ENCODE measurements at places on chromosomes 2 and 18.
A peak's percentile ranks its signal among the peaks of the same experiment; 100 is the strongest.

- no peaks in the 10 kb centered on the region for H3K4me1 ChIP-seq
- H3K36me3 ChIP-seq, result no peaks in the 10 kb centered on the region
- H3K4me3 ChIP-seq, result no peak overlapping the region
- no peak for DNase-seq
- H3K27ac ChIP-seq, result no peak overlapping the region
- H3K27me3 ChIP-seq, result no peaks in the 10 kb centered on the region
Observed at GRCh38 chr2:214367171-214367570, 43.7 kb upstream of the VWC2L start.

DNA sequence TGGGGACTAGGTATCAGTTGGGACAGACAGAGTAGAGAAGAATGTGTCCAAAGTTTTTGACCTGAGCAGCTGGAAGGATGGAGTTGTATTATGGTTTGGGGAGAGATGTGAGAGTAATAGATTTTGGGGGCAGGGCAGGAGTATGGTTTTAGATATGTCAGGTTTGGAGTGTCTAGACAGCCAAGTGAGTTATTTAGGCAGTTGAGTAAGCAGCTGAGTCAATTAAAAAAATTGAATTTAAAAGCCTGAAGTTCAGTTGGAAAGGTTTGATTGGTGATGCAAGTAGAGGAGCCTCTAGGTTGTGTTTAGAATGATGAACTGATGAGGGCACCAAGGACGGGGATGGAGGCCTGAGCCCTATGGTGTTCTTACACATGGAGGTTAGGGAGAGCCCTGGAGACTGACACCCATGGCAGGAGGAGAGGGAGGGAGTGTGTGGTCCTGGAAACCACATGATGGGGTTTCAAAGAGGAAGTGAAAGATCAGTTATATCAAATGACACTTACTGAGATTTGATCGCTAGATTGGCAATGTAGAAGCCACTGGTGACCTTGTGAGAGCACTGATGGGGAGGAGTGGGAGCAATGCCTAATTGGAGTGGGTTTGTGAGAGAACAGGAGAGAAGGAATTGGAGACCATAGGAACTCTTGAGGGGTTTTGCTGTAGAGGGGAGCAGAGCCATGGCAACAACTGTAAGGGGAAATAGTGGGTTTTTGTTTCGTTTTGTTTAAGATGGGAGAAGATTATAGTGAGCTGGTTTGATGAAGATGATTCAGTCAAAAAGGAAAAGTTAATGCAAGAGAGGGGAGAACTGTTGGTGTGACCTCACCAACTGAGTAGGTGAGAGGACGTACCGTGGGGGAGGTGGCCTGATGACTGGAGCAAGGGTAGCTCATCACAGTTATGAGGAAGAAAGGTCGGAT, 10.3 kb downstream of the ITGA6 start:
- peaks cover 9% of the 10 kb centered on the region for H3K4me1 ChIP-seq
- DNase-seq, result no peak

DNA sequence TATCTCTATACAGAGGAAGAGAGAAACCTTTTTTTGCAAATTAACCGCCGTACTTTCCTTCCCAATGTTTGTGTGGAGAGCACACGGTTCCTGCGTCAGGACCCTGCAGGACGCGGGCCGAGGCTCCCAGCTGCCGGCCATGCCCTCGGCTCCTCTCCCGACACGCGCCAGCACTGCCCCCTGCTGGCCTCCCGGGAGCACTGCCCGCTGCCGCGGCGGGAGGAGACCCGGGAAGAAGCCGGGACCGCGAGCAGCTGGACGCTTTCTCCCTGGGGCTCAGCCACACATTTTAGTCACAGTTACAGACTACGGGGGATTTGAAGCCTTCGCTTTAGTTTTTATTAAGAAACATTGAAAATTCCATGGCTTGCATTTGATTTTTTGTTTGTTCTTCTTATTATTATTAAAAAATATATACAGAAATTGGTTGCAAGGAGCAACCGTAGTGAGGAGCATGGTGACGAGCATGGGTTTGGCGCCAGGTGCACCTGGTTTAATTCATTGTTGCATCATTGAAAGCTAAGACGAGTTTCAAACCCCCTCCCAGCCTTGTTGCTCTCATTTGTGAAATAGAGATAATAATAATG, 401.2 kb downstream of the GALR1 start:
- H3K27me3 ChIP-seq, result peaks cover 2% of the 10 kb centered on the region
- no peaks in the 10 kb centered on the region for H3K4me1 ChIP-seq
- H3K36me3 ChIP-seq, result no peaks in the 10 kb centered on the region
- H3K27ac ChIP-seq, result no peak overlapping the region
- H3K4me3 ChIP-seq, result no peak overlapping the region
- peak; percentile 91 for DNase-seq

GRCh38 chr2:205138735-205139134, 543.6 kb upstream of the NRP2 start:
- 0 out of 2 replicates have a peak, but pooled peaks cover 3% of the 10 kb centered on the region for H3K27me3 ChIP-seq
- H3K4me1 ChIP-seq, result no peaks in the 10 kb centered on the region
- no peaks in the 10 kb centered on the region for H3K36me3 ChIP-seq
- H3K27ac ChIP-seq, result no peak overlapping the region
- DNase-seq, result no peak

DNA sequence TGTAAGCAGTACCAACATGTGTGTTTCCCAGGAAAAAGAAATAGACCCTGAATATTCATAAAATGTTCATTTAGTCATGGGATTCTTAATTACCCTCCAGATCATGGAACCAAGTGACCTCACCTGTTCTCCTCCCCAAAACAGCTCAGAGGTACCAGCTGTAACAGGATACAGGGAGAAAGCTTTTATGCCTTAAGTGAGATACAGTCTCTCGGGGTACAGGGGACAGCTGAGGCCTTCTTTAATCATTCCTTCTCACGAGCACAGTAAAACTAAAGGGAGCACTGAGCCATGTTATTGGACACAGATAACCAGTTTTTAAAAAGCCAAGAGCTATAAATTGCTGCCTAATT, 16.6 kb downstream of the EPHA4 start:
- no peaks in the 10 kb centered on the region for H3K36me3 ChIP-seq
- H3K27me3 ChIP-seq, result no peaks in the 10 kb centered on the region
- H3K27ac ChIP-seq, result no peak overlapping the region
- no peak for DNase-seq
- no peak overlapping the region for H3K4me3 ChIP-seq

- no peaks in the 10 kb centered on the region for H3K27me3 ChIP-seq
- H3K4me3 ChIP-seq, result no peak overlapping the region
- peaks cover under 1% of the 10 kb centered on the region for H3K4me1 ChIP-seq
- DNase-seq, result no peak
- no peaks in the 10 kb centered on the region for H3K36me3 ChIP-seq
Observed at GRCh38 chr2:134134313-134134706, 119.6 kb upstream of the MGAT5 start.

DNA sequence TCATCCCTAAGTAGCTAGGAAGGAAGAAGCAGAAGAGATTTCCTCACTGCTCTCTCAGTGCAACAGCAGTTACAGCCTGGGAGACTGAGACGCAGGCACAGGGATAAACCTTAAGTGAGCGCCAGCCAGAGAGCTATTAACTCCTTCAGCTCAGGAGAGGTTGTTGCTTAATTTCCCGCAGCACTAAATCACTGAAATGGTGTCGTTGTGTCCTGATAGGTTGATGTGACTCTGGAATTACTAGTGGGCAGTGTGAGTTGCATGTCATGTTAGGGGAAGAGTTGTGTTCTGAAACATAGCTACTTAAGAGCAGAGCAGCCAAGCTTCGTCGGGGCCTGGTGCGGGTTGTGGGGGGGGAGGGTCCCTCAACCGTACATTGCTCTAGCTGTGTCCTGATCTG, 225.8 kb downstream of the NAPG start:
- H3K4me3 ChIP-seq, result no peak overlapping the region
- no peaks in the 10 kb centered on the region for H3K36me3 ChIP-seq
- H3K27ac ChIP-seq, result no peak overlapping the region
- DNase-seq, result no peak

DNA sequence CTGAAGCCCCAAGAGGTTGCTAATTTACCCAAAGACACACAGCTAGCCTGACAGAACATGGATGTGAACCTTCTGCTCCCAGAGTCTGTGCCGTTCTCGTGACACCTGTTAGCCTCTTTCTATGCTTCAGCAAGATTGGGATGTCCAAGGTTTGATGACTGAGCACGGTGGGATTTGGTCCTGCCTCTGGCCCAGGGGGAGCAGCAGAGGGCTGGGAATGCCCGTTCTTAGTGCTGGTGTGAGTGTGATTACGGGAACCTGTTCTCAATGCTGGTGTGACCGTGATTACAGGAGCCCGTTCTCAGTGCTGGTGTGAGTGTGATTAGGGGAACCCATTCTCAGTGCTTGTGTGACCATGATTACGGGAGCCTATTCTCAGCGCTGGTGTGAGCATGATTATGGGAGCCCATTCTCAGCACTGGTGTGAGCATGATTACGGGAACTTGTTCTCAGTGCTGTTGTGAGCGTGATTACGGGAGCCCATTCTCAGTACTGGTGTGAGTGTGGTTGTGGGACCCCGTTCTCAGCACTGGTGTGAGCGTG, 67.3 kb upstream of the SNTG2 start:
- no peak overlapping the region for H3K4me3 ChIP-seq
- H3K36me3 ChIP-seq, result no peaks in the 10 kb centered on the region

GRCh38 chr2:113757138-113757657, 756 bp upstream of the SLC35F5 start:
- no peak for DNase-seq
- H3K4me1 ChIP-seq, result peaks cover 17% of the 10 kb centered on the region
- peaks cover 18% of the 10 kb centered on the region for H3K36me3 ChIP-seq
- no peaks in the 10 kb centered on the region for H3K27me3 ChIP-seq
- H3K27ac ChIP-seq, result peak overlapping the region; percentile 89
- peak overlapping the region; percentile 98 for H3K4me3 ChIP-seq

- no peak overlapping the region for H3K27ac ChIP-seq
- no peak overlapping the region for H3K4me3 ChIP-seq
- H3K36me3 ChIP-seq, result no peaks in the 10 kb centered on the region
- DNase-seq, result no peak
Observed at GRCh38 chr2:127020536-127020935, 86.4 kb downstream of the BIN1 start.

GRCh38 chr2:204946892-204947291, 401.6 kb downstream of the PARD3B start:
- H3K27me3 ChIP-seq, result no peaks in the 10 kb centered on the region
- DNase-seq, result no peak
- H3K36me3 ChIP-seq, result no peaks in the 10 kb centered on the region
- no peak overlapping the region for H3K4me3 ChIP-seq

- DNase-seq, result no peak
- no peak overlapping the region for H3K27ac ChIP-seq
- no peak overlapping the region for H3K4me3 ChIP-seq
- no peaks in the 10 kb centered on the region for H3K36me3 ChIP-seq
- H3K27me3 ChIP-seq, result no peaks in the 10 kb centered on the region
- no peaks in the 10 kb centered on the region for H3K4me1 ChIP-seq
Observed at GRCh38 chr2:209460151-209460761, 36.4 kb downstream of the MAP2 start.

- H3K4me3 ChIP-seq, result no peak overlapping the region
- no peak overlapping the region for H3K27ac ChIP-seq
- no peaks in the 10 kb centered on the region for H3K36me3 ChIP-seq
Observed at GRCh38 chr2:136351684-136352083, 233.7 kb upstream of the CXCR4 start.

- H3K27me3 ChIP-seq, result no peaks in the 10 kb centered on the region
- H3K36me3 ChIP-seq, result no peaks in the 10 kb centered on the region
- no peak overlapping the region for H3K27ac ChIP-seq
- no peak for DNase-seq
Observed at GRCh38 chr2:211162911-211163310, 606.5 kb downstream of the CPS1 start.
